ENCODE measurements at places on chromosomes 11 and 22. TPM values are rescaled to one million over a fixed set of nuclear protein-coding genes. Genes with fewer than 3 reads are reported as not detected.
A peak's percentile ranks its signal among the peaks of the same experiment; 100 is the strongest.

CRYBB1 gene
- total RNA-seq = 0.66 TPM

SMIM35 gene
- total RNA-seq = not detected

CALCA gene
- not detected for total RNA-seq

TEX12 gene
- total RNA-seq = 0.22 TPM

HOATZ gene
- total RNA-seq = not detected

- no peak for DNase-seq
These were observed 186.1 kb upstream of the E2F8 start for GRCh38 chr11:19426756-19427403.

GRCh38 chr11:118170882-118171268 lies 5.6 kb downstream of the SCN2B start:
- no peak for DNase-seq

DNA sequence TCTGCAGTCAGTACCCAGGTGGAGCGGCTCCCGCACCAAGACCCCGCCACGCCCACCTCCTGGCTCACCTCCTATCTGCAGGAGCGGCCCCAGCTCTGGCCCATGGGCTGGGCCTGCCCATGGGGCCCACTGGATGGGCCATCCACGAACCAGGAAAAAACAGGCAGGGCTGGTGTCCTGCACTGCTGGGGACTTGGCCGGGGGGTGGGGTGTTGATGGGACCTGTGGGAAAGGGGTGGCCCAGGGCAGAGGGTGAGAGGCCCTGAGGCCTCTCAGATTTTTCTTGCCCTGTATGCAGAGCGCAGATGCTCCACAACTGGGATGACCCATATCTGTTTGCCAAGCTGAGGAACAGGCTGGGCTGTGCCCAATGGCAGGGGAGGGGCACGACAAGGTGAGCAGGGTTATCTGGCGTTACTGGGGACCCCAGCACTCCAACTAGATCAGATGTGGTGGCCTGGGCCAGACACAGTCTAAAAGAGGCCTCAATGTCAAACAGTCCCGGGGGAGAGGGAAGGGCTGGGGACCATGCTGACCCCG lies 2.7 kb upstream of the PIM3 start:
- peak; percentile 15 for DNase-seq

DNA sequence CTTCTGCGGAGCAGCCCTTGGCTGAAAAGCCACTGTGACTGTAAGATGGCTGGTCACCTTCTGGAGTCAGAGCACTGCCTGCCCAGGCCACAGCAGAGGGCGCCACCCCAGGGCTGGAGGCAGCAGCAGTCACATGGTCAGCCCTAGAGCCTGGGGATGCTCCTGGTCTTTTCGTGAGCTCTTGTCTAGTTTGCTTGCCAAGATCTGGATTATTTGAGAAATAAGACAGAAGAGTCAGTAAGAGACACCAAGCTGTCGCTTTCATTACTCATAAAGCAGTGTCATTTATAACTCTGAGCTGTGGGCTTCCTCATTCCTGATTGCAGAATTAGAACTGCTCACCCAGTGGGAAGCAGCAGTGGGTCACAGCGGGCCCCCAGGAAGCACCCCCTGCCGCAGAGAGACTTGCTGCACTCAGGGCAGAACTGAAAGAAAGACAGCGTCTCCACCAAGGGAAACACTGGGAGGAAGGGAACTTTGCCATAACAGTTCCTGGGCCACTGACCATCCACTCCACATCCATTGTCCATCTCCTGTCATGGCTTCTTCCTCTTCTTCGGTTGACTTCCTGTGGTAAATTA lies 56.7 kb downstream of the PPP6R2 start:
- DNase-seq = no peak

- DNase-seq = no peak
These were observed 52.9 kb downstream of the TIMP3 start for GRCh38 chr22:32854351-32854804.

DNA sequence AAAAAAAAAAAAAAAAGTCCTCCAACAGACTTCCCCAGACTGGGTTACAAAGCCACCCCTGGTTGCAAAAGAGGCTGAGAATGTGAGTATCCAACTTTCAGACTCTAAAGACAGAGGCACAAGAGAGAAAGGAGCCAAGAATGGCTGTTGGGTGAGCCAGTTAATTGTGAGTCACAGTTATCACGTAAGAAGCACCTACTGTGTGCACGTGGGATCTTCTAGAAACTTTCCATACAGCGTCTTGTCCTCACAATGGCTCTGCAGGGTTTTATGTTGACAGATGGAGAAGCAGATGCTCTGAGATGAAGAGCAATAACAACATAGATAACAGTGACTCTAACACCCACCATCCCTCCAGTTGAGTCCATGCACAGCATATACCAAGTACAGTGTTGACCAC lies 41.0 kb downstream of the CD82 start:
- no peak for DNase-seq

- DNase-seq = no peak
These were observed 120.1 kb downstream of the SWAP70 start for GRCh38 chr11:9783986-9784385.

DNA sequence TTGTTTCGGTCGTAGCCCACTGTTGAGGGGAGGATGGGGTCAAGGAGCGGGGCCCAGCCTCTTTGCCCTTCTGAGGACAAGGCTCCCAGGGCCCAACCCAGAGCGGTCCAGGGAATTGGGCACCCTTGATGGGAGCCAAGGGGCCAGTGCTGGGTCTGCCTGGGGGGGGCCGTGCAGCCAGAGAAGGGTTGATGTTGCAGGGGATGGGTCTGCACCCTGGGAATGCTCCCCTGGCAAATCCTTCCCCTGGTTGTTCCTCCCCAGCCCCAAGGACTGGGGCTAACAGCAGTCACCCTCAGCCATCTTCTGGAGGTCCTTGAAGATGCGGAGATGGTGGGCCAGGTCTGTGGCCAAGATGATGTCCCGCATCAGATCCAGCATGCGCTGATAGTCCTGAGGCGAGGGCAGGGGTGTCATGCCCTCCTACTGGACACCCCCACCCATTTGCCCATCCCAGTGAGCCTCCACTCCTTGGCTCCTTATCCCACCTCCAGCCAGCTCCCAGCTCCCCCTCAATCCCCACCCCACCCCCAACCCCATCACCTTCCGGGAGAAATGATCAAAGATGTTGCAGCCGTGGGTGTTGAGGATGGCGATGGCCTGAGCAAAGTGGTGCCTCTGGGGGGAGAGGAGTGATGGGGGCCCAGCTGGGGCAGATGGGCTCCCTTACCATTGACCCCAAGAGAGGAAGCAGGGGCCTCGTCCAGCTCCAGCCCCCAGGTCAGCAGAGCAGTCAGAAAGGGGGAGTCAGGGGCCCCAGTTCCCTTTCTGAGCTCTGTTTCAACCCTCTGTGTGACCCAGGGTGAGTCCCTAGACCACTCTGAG lies 95.0 kb downstream of the PDE2A start:
- DNase-seq = no peak

DNA sequence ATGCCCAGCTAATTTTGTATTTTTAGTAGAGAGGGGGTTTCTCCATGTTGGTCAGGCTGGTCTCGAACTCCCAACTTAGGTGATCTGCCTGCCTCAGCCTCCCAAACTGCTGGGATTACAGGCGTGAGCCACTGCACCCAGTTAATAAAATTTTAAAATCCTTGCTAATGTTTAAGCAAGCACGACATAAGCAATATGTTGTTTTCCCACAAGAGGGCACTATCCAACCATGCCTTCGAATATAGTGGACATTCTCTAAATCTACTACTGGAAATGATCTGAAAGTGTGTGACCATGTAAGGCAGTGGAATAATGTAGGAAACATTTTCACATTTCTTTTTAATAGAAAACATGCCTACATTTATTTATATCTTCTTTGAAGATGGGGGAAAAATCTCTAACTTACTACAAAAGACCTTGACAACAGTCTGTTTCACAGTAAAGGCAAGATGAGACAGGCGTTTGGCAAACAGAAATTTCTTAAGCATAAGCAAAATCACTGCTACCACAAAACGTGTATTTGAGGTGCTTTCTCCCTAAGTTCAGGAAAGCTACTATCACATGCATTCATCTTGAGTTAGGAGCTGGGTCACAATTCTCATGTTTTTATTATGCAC lies 38.2 kb downstream of the PITPNB start:
- no peak for DNase-seq

- DNase-seq = no peak
These were observed 17.7 kb downstream of the XRCC6 start for GRCh38 chr22:41638748-41639147.

DNA sequence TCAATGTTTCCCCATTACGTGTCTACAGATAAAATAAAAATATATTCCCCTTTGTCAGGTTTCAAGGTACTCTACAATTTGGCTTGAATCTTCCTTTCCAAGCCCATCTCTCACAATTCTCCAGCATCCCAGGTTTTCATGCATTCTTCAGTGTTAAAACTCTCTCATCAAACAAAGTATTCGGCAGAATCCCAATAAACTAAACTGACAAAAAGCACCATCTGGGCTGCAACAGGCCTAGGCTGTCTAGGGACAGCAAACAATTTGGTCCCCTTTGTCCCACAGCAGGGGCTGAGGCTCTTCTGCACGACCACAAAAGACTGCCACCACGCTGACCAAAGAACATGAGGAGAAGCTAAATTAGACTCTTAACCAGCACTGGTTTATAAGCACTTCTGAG lies 159.4 kb downstream of the CADM1 start:
- DNase-seq = no peak

DNA sequence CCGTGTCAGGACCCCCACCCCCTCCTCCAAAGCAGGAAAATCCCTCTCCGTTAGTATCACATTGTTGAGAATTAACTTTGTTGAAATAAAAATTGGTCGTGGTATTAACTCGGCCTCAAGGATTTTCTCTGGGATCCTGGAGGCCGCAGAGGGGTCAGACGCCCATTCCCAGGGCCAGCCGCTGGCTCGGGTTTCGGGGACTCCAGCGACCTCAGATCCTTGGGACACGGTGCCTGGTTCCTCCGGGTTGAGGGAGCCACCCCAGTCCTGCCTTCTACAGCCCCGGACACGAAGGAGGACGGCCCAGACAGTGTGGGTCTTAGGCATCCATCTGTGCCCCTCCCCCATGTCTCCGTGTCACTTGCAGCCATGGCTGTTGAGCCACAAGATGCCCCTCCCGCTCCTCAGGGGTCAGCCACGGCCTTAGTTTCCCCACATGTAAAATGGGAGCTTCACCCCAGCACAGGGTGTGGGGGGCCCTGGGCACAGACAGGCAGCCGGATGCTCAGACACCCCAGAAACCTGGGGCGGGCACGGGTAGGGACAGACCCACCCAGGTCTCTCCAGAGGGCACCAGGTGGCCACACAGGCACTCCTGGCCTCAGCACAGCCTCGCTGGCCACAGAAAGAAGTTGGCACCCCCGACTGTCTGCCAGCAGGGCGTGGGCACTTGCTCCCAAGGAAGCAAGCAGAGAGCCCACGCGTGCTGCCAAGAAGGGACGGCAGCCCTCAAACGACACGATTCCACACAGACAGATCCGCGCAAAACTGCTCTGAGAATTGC lies 15.5 kb downstream of the GP1BB start:
- DNase-seq = no peak

GRCh38 chr11:61900251-61900650 lies 8.9 kb upstream of the FADS3 start:
- no peak for DNase-seq

- DNase-seq = peak; percentile 30
These were observed 45.3 kb upstream of the ADA2 start for GRCh38 chr22:17264321-17265052.

- DNase-seq = no peak
These were observed 133.0 kb downstream of the BRD1 start for GRCh38 chr22:49694462-49695260.

GRCh38 chr22:20279662-20280134 lies 11.6 kb upstream of the RTN4R start:
- no peak for DNase-seq

DNA sequence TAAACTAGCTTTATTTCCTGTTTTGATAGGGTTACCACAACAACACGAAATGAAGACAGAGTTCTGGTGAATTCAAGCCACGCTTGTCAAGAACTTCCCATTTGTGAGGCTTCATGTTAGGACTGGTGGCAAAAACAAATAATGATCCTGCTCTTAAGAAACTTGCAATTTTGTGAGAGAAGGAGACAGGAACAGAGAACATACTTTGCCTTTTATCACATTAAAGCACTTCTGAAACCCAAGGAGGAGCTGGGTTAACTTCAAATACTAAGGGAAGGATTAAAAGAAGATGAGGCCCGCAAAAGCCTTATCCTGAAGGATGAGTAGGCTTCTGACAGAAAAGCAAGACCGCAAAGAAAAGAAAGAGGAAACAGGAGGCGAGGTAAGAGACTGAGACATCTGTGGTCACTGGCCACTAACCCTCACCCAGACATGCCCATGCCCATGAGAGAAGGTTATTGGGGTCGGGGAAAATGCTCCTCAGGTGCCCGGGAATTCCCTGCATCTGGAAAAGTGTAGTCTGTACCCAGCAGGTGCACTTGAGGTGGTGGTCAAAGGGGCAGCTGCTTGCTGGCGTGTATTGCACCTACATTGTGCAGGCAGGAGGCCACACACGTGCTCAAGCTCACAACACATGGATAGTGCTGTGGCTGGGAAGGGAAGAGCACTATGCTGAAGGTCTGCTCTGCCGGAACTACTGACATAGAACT lies 50.5 kb downstream of the MAPK1 start:
- no peak for DNase-seq

GRCh38 chr11:77505956-77506355 lies 32.1 kb upstream of the PAK1 start:
- no peak for DNase-seq

DNA sequence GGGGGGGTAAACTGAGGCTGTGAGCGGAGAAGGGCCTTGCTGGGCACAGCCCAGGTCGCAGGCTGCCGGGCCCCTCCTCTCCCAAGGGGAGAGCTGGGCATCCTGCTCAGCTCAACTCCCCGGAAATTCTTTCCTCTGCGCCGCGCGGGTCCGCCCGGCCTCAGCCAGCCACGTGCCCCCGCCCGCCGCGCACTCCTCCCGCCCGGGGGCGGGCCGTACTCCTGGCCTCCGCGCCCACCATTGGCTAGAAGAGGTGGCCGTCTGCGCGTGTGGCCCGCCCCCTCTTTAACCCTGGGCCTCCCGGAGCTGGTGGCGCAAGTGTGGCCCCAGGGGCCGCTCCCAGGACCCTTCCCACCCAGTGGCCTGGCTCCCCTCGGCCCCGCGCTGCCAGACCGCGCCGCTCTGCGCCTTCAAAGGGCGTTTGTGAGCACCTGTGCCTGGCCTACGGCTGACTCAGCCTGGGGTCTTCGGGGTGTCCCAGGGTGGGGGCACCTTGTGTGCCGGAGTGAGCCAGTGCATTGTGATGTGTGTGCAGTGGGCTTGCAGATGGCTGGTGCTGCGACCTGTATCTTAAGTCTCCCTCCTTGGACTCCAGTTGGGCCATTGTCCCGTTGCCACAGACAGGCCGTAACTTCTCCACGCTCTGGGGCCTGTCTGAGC lies 2.0 kb downstream of the MRGPRF start:
- peak; percentile 72 for DNase-seq

DNA sequence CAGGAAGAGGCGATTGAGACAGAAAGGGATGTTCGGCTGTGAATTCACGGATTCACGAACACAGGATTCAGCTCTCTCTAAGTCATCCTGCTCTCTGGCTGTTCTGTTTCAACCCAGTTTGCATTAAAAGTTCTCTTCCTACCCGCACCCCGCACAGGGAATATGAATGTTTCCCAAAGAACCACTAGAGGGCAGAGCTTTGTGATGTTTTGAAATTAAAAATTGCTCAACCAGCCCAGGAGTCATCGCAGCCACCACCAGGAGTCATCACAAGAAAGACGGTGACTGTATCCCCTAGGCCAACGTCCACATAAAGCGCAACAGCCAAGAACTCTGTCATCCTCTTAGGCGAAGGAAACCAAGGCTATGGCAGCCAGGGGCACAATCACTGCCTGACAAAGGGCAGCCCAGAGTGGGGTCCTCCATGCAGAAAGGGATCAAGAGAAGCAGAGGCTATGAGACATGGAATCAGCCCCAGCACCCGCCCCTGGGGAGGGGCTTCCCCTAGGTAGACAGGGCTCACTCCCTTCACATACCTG lies 122.4 kb downstream of the WT1 start:
- DNase-seq = no peak

GRCh38 chr11:11387207-11387606 lies 34.2 kb upstream of the CSNK2A3 start:
- no peak for DNase-seq
